ENCODE measurements at places on chromosomes 11 and 22. TPM values are rescaled to one million over a fixed set of nuclear protein-coding genes. Genes with fewer than 3 reads are reported as not detected.

- H3K4me1 ChIP-seq, result no peaks in the 10 kb centered on the region
- no peak overlapping the region for H3K27ac ChIP-seq
- H3K36me3 ChIP-seq, result no peaks in the 10 kb centered on the region
- no peak overlapping the region for H3K4me3 ChIP-seq
- DNase-seq, result no peak
Observed at GRCh38 chr11:120020981-120021380, 116.9 kb downstream of the TRIM29 start.

DNA sequence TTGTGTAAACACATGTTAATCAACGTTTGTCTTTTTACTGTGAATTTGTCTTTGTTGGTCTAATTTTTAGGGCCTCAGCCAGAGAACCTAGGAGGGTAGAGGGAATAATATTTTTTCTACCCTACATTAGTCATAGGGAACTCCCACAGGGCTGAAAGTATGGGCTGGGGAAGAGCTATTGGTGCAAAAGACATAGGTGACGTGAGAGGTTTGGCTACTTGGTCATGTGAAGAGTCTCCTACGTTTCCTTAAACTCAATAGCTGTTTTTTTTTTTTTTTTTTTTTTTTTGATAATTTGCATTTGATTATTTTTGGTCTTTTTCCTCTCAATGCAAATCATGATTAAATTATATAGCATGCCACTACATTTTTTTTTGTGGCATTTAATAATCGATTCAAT is 15.9 kb upstream of the MMP7 start:
- no peak overlapping the region for H3K4me3 ChIP-seq
- DNase-seq, result no peak
- no peaks in the 10 kb centered on the region for H3K27me3 ChIP-seq
- H3K36me3 ChIP-seq, result no peaks in the 10 kb centered on the region
- no peak overlapping the region for H3K27ac ChIP-seq
- H3K4me1 ChIP-seq, result no peaks in the 10 kb centered on the region

DNA sequence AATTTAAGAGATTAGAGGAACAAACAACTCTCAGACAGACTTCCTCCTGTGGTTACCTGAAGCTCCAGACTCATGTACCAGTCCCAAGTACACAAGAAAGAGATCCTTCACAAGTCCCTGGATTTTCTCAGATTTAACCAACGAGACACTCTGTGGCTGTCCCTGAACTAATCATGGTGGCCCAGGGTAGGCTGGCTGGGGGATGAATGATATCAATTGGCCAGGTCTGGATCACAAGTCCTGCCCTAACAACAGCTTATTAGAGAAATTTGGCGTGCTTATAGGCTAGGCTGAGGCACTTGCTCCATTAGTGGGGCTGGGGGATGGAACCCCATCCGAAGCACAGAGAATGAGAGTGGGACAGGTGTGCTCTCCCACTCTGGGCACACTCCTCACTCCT is 22.1 kb downstream of the HEPHL1 start:
- H3K4me3 ChIP-seq, result no peak overlapping the region
- H3K36me3 ChIP-seq, result no peaks in the 10 kb centered on the region

GRCh38 chr11:130580372-130580771 is 131.9 kb downstream of the ADAMTS15 start:
- no peaks in the 10 kb centered on the region for H3K4me1 ChIP-seq
- no peak overlapping the region for H3K4me3 ChIP-seq
- peak; percentile 47 for DNase-seq
- peak overlapping the region; percentile 49 for H3K27ac ChIP-seq
- H3K36me3 ChIP-seq, result no peaks in the 10 kb centered on the region

GRCh38 chr22:31605851-31606585 is 56.0 kb downstream of the PISD start:
- no peak overlapping the region for H3K27ac ChIP-seq
- no peaks in the 10 kb centered on the region for H3K4me1 ChIP-seq
- H3K27me3 ChIP-seq, result no peaks in the 10 kb centered on the region
- DNase-seq, result no peak
- no peaks in the 10 kb centered on the region for H3K36me3 ChIP-seq
- H3K4me3 ChIP-seq, result no peak overlapping the region

The OR52R1 gene
- total RNA-seq, result not detected
